NCI-H510A (cell line): ENCODE measurements at places on chromosomes 4 and X.

- DNase-seq: no peak
Measured at GRCh38 chr4:42399393-42399792, 2.1 kb downstream of the SHISA3 start.

GRCh38 chrX:136475236-136475635, 12.5 kb upstream of the BRS3 start:
- DNase-seq: no peak

- DNase-seq: no peak
Measured at GRCh38 chr4:139782926-139783522, 117.4 kb downstream of the MGST2 start.

GRCh38 chr4:154417373-154417673, 74.3 kb downstream of the DCHS2 start:
- no peak for DNase-seq

DNA sequence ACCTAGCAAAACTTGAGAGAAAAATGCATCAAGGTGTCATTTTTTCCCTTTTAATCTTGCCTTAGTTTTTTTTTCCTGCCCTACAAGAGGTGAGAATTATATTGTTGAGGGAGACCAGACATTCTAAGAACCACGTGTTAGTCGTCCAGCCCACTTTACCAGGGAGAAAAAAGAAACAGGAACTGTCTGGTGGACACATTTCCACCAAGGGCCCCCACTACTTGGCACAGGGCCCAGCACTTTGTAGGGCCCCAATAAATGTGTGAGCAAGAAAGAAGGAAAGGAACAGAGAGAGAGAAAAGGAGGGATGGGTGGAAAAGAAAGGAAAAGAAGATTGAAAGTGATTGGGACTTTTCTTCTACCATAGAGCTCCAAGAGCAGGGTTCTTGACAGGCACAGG, 3.9 kb upstream of the EGFL6 start:
- DNase-seq: no peak

DNA sequence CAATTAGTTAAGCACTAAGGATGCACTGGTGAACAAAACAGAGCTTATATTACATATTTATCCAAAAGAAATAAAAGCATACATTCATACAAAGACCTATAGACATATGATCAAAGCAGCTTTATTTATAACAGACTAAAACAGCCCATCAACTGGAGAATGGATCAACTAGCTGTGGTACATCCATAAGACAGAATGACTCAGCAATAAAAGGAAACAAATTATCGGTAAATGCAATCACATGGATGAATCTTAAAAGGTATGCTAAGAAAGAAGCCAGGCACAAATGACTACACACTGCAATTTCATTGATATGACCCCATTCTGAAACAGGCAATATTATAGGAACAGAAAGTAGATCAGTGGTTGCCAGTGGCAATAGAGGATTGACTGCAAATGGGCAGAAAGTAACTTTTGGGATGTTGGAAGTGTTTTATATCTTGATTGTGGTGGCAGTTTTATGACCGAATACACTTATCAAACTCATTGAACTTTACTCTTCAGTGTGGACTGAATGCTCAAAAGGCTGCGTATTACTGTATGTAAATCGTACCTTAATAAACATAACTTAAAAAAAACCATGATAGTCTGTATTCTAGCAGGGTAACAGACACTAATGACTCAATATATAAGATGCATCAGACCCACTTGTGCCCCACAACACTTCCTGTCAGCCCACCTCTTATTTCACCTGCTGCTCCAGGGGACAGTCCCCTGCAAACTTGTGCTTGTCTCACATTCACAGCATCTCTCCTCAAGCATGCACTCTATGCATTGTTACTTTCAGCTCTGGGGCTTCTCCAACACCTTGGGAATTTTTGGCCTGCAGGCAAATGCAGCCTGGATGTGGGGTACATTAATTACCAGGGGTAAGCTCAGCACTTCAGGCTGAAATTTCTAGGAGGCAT, 59.1 kb downstream of the MID1IP1 start:
- no peak for DNase-seq

- DNase-seq: peak; percentile 3
Measured at GRCh38 chr4:124025000-124025399, 628.4 kb downstream of the SPRY1 start.

DNA sequence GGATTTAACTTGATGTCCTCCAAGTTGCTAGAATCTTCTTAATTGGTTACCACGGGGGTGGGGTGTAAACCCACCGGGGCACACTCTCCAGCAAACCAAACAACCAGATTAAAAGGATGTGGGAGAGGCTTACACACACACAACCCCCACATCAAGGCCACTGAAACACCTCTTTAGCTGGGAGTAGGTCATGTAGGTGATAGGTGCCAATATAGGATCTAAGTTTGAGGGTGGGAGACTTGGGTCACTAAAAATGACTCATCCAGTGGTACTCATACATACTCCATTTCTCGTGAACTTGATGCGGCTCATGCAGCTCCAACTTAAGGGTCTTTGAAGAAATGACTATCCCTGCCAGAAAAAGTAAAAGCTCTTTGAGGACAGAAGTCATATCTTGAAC, 20.5 kb upstream of the CD40LG start:
- DNase-seq: no peak

DNA sequence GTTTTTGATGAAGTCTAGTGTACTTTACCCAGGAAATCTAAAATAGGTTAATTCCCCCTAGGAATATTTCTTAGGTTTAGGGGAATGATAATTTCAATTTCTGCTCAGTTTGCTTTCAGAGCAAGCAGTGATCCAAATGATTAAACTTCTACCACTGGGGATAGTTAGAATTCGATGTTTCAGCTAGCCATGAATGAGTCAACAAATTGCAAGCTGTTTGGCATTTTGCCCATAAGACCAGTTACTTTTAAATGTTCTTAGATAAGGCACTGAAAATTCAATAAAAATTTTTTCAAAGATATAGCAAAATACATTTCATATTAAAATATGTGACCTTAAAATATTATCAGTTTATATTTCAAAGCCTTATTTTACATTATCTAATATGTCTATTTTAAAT, 993.6 kb downstream of the ARAP2 start:
- DNase-seq: no peak

GRCh38 chr4:25904748-25905082, 9.3 kb upstream of the SMIM20 start:
- no peak for DNase-seq

GRCh38 chr4:153560908-153561307, 94.7 kb downstream of the TMEM131L start:
- no peak for DNase-seq

DNA sequence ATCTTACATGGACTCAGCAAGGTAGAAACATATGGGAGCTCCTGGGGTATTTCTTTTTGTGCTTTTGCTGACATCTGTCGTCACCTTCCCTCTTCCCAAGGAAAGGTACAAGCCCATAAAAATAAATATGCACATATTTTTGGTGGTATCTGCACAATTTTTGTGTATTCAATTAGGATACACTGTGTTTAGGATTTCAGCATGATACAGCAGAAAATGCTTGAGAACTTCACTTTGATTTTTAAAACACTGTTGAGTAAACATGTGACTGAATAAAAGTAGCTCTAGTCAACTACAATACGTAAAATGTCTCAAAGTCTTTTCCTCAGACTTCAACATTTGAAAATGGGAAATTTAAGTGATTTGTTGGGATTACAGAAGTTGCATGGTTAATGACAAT, 99.4 kb upstream of the SPANXC start:
- DNase-seq: no peak

- peak; percentile 7 for DNase-seq
Measured at GRCh38 chr4:186719925-186720694, 3.5 kb downstream of the FAT1 start.

GRCh38 chr4:41050880-41051775, 163.2 kb downstream of the APBB2 start:
- DNase-seq: no peak

GRCh38 chr4:38313999-38314561, 349.9 kb upstream of the KLF3 start:
- no peak for DNase-seq

DNA sequence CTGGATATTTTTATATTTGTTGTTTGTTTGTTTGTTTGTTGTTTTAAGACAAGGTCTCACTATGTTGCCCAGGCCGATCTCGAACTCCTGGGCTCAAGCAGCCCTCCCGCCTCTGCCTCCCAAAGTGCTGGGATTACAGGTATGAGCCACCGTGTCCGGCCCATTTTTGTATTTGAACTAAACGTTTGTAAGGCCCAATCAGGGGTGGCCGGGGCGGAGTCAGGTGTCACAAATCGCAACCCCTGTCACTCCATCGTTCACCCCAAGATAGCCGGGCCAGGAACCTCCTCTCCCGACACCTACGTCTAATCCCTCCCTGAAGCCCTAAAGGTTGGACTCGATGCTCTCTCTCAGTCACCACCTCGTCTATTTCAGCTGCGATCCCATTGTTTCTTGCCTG, 722 bp upstream of the EFHC2 start:
- no peak for DNase-seq
